Renal cortex interstitium (tissue), 15 donors: ENCODE measurements at places on chromosomes 12 and 14. TPM values are rescaled to one million over a fixed set of nuclear protein-coding genes. Genes with fewer than 3 reads are reported as not detected.

The RFLNA gene
- 5.7 TPM for polyA plus RNA-seq

DNA sequence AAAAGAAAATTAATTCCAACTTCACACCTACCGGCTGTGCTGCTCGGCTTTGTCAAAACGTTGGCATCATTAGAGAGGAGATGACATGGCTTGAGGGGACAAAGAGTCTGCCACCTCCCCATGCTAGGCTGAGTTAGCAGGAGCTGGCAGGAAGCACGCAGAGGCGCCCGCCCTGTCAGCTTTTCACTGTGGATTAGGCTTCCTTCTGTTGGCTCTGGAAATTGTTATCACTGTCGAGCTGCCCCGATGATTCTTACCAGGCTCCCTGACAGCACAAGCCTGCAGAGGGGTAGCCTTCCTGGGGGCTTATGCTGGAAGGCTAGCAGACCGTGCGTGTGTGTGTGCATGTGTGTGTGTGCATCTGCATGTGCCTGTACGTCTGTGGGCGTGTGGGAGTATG, 490.9 kb upstream of the TBX3 start:
- no peak for DNase-seq

- DNase-seq = no peak
These were observed 89.3 kb upstream of the TTC7B start for GRCh38 chr14:90905531-90905930.

- no peak for DNase-seq
These were observed 157.5 kb downstream of the PLCZ1 start for GRCh38 chr12:18580291-18580690.

The SMCO2 gene
- polyA plus RNA-seq = 0.40 TPM

DNA sequence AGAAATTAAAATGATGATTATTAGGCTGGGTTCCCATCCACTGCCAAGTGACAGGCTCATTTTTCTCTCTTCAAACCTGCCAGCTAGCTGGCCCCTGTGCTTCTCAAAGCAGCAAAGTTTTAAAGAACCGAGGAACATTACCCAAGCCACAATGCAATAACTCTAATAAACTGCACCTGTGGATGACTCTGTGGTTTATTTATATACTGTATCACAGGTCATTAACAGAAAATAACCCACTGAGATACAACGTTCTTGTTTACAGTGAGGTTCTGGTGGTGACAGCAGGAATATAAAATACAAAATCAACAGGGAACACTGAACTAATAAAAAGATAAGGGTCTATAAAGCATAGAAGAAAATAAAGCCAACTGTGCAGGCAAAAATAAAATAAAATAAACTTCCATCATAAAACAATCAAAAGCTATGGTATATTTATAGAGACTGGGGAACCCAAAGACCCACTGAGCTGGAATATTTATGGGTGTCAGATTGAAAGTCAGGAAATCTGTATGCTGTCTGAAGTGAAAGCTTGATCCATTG, 472.9 kb downstream of the NOVA1 start:
- no peak for DNase-seq

The ISCU gene
- polyA plus RNA-seq = 112 TPM

GRCh38 chr14:104031384-104031783, 54.1 kb upstream of the ASPG start:
- DNase-seq = no peak

DNA sequence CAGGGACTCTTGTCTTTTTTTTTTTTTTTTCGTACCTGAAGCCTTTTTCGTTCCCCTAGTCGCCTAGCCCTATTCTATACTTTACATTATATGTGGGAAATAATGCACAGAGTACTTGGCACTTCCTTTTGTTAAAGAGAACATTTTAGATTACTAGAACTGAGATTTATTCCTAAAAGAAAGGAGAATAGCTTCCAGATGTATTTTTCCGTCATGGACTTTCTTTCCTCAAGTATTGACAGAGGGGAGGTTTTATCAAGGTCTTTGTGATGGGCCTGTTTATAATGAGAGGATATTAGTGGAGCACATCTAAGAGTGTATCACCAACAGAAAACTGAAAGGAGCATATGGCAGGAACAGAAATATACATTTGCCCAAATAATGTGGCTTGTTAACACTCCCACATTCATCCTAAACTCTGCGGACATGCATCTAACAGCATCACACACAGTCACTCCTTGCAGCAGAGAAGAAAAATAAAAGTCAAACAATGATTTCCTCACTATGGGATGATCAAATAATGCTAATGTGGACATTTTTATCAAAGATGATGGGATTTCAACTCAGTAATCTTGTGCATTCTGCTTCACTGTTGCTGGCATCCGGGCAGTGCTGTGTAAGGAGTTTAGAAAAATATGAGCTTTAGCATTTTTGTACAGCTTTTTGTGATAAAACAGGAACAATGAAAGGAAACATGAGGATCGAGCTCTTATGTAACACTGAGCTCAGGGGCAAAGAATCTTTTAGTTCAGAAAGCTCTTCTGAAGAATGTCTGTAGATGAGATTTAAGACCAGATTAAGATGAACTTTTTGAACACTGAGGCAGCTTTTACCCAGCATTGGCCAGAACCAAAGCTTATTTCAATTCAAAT, 183.1 kb downstream of the EGLN3 start:
- no peak for DNase-seq

The PMEL gene
- 3.1 TPM for polyA plus RNA-seq

- DNase-seq = no peak
These were observed 29.7 kb downstream of the RAD9B start for GRCh38 chr12:110531741-110532333.

The PIANP gene
- 14.0 TPM for polyA plus RNA-seq

The GPRC5D gene
- 0.33 TPM for polyA plus RNA-seq

DNA sequence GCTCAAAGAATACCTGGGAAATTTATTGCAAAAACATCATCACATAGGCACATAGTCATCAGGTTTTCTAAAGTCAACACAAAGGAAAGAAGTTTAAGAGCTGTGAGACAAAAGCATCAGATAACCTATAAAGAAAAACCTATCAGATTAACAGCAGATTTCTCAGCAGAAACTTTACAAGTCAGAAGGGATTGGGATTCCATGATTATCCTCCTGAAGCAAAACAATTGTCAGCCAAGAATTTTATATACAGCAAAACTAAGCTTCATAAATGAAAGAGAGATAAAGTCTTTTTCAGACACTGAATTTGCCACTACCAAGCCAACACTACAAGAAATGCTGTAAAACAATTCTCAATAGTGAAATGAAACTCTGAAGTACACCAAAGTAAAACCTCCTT, 28.8 kb upstream of the LGR5 start:
- DNase-seq = no peak

The AICDA gene
- 0.55 TPM for polyA plus RNA-seq

DNA sequence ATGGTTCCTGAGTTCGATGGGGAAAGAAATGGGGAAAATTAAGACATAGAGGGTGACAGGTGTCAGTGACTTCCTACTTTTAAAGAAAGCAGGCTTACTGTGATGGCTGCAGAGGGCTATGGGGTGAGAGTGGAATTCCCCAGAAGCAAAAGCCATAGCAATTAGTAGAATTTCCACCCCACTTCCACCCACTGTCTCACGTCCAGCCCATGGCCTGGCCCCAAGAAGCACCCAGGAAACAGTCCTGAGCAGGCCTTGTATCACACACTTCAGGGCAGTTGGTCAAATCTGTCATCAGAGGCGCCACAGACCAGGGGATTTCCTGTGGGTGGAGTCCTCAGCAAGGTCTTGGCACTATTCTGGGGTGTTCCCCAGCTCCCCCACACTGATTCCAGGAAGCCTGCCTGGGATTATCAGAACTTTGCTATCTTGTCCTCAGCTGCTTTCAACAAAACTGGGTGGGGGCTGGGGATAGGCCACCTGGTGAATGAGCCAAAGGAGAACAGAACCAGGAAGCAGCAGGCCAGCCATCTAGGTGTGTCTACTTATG, 120.1 kb upstream of the CCND2 start:
- DNase-seq = no peak

DNA sequence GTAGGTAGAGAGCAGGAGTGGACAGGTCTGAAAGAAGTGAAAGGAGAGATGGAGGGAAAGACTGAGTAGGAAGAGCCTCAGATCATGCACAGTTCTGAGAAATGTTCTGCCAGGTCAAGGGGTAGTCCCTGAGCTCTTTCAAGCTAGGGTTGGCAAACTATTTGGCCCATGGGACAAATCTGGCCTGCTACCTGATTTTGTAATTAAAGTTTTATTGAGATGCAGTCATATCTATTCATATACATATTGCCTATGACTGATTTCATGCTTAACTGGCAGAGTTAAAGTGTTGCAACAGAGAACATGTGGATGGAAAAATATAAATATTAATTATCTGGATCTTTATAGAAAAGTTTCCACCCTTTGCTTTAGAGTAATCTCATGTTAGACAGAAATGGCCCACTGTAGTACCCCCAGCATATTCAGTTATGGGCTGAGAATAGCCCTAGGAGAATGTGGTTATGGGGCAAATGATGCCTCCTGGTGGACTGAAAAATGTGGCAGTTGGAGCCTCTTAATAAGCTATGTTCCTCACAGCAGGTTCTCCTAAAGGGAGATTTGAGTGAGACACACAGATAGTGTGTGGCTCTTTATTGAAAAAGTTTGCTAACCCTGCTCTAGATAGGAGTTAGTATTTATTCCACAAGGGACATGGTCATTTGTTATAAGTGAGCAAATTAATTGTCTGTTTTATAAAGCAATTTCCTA, 476.9 kb downstream of the LRIG3 start:
- no peak for DNase-seq

- DNase-seq = no peak
These were observed 44.9 kb upstream of the BCAT1 start for GRCh38 chr12:24993793-24994192.

DNA sequence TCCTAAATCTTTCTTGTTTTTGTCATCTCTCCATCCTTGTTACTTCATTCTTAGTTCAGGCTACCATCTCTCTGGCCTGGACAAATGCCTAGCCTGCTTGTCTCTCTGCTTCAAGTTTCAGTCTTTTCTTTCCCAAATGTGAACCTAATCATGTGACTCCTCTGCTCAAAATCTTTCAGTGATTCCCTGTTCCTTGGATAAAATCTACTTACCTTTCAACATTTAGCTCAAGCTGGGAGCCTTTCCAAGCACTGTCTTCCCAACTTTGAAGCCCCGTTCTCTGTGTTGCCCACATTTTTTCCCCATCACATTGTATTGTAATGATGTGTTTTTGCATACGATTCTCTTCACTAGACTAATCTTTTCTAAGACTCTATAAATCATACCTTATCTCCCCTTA, 24.7 kb downstream of the SLC7A8 start:
- no peak for DNase-seq

The CCDC196 gene
- polyA plus RNA-seq = 0.42 TPM

DNA sequence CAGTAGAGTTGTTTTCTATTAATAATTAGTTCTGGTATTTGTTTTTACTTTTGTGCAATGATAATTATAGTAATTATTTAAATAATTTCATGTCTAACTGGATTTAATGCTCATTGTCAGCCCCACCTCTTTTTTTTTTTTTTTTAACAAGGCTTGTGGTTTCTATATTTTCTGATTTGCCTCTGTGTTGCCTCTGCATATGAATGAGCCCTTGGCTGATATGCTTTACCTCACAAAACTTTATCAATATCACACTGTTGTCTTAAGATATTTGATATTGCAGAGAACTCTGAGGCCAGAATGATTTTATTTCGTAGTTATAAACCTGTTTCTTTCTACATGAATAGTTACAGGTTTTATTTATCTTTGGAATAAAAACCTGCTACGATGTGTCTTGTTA, 116.2 kb upstream of the ATP2B1 start:
- no peak for DNase-seq

The ZBTB42 gene
- 3.9 TPM for polyA plus RNA-seq

- DNase-seq = no peak
These were observed 138.6 kb upstream of the TRHDE start for GRCh38 chr12:72133497-72134055.

GRCh38 chr14:79708426-79709388, 502.6 kb downstream of the DIO2 start:
- DNase-seq = no peak

The CIROP gene
- polyA plus RNA-seq = not detected

- no peak for DNase-seq
These were observed 114.4 kb downstream of the VRK1 start for GRCh38 chr14:96911499-96912149.

The SP7 gene
- polyA plus RNA-seq = 0.20 TPM

DNA sequence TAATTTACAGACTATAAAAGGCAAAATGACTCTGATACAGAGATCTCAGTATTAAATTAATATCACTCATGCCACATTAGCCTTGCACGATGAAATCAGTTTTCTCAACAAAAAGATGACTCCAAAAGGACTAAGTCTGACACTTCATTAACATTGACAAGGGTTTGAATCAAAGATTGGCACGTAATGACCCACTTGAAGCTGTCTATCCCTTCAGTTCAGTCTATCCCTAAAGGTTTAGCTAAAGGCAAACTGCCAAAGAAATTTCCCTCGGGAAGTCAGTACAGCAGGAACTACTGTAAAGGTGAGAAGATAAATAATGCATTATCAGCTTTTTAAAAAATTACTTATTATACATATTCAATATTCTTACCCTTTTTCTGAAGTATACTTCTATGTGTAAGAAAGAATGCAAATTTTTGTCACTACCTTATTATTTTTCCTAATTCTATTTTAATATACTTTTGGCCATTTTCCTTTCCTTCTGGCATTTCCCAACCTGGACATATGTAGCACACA, 127.1 kb downstream of the NELL2 start:
- DNase-seq = no peak

The ZNF385A gene
- polyA plus RNA-seq = 12.9 TPM

The SRGAP1 gene
- polyA plus RNA-seq = 23.9 TPM

The LMNTD1 gene
- polyA plus RNA-seq = 0.29 TPM

The WBP11 gene
- 114 TPM for polyA plus RNA-seq

DNA sequence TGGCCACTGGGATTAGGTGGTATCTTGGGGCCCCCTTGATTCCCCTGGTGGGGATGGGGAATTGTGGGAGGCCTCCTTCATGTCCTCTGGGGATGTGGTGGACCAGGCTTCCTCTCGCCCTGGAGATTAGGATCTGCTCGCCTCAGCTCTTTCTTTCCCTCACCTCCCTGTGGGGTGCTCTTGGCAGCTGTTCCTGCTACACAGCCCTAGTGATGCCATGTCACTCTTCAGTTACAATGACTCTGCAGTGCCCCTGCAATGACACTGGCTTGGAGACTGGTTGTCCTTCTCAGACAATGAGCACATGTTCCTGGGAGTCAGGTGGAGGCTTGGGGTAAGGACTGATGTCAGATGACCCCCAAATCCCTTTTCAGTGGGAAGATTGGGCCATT, 83.9 kb downstream of the ADCK1 start:
- no peak for DNase-seq

The GYS2 gene
- polyA plus RNA-seq = 0.32 TPM

DNA sequence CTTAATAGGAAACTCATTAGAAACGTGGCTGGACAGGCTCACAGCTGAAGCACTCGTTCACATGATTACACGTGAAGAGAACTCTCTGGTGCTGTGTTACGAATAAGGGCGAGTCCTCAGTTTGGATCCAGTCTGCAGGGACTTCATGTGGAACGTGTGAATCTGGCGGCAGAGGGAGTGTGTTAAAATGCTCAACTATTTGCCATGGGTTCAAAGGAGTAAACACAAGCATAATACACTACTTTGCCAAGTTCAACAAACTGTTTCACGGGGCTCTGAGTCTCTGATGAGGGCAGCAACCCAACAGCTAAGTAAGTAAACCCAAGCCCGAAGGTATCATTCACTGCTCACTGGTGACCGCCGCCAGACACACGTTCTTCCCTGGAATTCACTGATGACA, 42.4 kb downstream of the NUAK1 start:
- DNase-seq = no peak

The INSM2 gene
- polyA plus RNA-seq = not detected
